Activated CD4-positive, CD25-positive, alpha-beta regulatory T cell treated with anti-CD3 and anti-CD28 coated beads, Interleukin-2, amount 50 U/mL, for 24 hours (primary cell): ENCODE measurements at places on chromosomes 5 and 9.
A peak's percentile ranks its signal among the peaks of the same experiment; 100 is the strongest.

DNA sequence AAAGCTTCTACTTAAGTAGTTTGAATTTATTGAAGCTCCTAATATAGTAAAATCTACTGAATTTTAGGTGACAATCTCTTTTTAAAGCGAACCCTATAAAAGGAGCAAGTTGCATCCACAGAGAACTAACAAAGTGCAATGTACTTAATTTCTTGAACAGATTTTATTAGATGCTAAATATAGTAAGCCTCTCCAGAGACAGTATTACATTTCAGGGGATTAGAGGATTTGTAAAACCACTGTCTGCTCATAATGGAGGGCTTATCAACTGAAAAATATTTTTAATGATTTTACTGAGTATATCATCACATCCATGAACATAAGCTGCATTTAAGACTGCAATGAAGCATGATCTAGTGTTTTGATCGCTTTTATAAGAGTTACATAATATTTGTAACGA, 230.0 kb upstream of the EFNA5 start:
- ATAC-seq: no peak

- no peak for ATAC-seq
Observed at GRCh38 chr5:17396247-17396646, 101.8 kb upstream of the TAF11L2 start.

- ATAC-seq: no peak
Observed at GRCh38 chr5:116971131-116971530, 396.5 kb upstream of the SEMA6A start.

DNA sequence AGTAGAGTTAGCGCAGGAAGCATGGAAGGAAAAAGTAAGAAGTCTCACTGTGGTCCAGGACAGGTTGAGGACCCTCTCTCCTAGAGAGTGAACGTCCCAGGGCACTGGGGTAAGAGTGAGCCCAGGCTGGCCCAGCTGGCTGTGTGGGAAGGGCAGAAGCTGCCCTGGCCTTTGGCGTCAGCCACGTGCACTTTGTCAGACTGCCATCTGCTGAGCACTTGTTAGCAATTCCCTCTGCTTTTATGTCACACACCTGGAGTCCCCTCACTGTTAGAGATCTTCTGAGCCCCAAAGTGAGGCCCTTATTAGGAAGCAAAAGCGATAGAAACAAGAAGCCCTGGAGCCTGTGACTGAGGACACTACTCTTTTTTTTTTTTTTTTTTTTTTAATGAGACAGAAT, 79.1 kb downstream of the UGCG start:
- ATAC-seq: no peak

- ATAC-seq: no peak
Observed at GRCh38 chr9:106717686-106718085, 145.3 kb upstream of the ZNF462 start.

GRCh38 chr9:127482662-127483061, 31.4 kb downstream of the LRSAM1 start:
- no peak for ATAC-seq

DNA sequence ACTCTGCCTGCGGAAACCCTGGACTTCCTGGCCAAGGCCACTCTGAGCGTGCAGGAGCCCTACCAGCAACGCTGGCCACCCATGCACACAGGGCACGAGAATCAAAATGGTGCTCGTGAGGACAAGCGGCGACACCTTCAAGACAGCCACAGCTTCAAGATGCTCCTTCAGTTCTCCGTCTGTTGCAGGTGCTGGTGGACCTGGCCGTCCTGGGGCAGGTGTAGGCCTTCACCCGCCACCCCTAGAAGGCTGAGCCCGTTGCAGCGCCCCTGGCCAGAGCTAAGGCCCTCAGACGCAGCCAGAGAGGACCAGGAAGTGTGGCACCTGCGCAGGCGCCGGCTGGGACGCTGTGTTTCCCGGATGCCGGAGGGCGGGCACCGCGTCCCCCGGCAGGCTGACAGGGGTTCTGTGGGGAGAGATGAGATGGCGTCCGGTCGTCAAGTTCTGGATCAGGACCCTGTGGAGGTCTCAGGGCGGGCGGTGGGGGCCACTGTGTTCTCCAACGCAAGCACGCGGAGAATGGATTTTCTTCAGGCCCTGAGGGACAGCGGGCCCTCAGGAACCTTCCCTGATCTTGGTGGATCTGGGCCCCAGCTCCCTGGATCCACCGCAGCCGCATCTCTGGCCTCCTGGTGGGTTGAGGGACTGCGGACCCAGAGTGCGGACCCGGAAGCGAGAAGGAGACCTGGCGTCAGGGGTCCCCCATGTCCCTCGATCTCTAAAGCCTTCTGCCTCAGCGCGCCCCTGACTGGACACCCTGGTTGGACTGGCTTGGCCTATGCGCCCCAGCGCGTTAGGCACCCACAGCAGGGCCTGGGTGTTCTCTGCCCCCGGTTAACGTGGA, 1770.8 kb upstream of the CDH9 start:
- ATAC-seq: no peak

DNA sequence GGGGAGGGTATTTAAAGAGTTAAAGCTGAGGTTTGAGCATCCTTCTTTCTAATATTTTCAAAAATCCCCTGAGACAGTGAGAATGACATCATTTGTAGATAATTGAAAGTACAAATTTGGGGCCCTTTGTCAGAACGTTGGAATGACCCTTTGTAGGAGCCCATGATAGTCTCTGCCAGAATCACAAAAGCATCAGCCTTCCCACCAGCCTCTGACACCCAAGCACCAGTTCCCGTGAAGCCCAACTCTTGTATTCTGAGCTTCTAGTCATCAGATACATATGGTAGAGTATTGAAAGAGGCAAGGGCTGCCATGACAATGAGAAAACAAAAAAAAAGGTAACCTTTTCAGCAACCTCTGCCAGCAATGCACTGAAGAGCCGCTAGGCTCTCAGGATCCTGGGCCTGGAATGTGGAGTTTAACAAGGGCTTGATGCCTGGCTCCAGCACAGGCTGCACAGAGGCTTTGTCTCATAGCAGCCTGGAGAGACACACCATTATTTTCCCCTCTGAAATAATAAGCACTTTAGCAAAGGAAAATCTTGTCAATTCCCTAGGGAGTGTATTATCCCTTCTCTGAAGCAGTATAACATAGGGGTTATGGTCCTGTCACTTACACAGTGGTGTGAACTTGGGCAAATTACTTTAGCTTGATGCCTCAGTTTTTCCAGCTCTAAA, 114.4 kb downstream of the ZNF608 start:
- no peak for ATAC-seq

GRCh38 chr9:113578882-113579282, 115.4 kb downstream of the RGS3 start:
- peak; percentile 83 for ATAC-seq

- no peak for ATAC-seq
Observed at GRCh38 chr9:127368852-127369402, 28.0 kb upstream of the SLC2A8 start.

GRCh38 chr5:170289764-170290163, 7.8 kb downstream of the LCP2 start:
- no peak for ATAC-seq
